ENCODE measurements at places on chromosomes 16 and 17.
A peak's percentile ranks its signal among the peaks of the same experiment; 100 is the strongest.

DNA sequence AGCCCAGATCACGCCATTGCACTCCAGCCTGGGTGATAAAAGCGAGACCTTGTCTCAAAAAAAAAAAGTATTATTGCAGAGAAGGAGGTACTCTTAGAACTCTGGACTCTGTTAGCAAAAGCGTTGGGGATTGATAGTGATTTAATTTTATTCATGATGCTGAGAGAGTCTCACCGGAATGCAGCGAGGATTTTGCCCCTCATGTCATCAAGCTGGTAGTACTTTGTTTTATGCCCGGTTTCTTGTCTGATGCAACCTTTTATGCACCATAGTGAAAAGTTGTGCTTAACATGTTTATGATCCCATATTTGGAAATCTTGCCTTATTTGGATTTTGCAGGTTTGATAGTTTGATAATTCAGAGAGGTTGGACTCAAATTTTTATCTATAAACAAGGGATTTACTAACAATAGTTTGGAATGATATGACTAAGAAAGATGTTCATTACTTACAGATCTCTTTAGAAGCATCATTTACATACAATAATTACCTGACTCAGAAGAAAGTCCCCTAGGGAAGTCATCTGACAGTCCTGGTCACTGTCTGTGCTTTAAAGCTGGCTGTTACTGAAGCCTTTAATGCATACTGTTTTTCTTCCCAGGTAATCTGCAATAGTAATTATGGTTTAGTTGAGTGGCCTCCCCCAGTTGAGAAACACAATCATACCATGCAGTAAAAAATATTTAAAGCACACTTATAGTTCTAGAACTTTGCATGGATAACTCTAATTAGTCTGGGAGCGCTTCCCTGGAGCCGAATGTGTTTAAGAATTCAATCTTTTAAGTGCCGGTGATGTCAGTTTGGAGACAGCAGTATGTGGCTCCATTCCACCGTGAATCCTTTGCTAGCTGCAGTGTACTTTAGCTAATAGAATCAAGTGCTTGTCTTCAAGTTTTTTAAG, 120.9 kb downstream of the PRKCA start:
- H3K27me3 ChIP-seq = no peaks in the 10 kb centered on the region
- H3K27ac ChIP-seq = peak overlapping the region; percentile 47
- no peak overlapping the region for H3K4me3 ChIP-seq
- no peaks in the 10 kb centered on the region for H3K36me3 ChIP-seq

GRCh38 chr17:65197201-65197600, 60.0 kb downstream of the RGS9 start:
- H3K27me3 ChIP-seq = no peaks in the 10 kb centered on the region
- DNase-seq = no peak
- no peaks in the 10 kb centered on the region for H3K4me1 ChIP-seq

DNA sequence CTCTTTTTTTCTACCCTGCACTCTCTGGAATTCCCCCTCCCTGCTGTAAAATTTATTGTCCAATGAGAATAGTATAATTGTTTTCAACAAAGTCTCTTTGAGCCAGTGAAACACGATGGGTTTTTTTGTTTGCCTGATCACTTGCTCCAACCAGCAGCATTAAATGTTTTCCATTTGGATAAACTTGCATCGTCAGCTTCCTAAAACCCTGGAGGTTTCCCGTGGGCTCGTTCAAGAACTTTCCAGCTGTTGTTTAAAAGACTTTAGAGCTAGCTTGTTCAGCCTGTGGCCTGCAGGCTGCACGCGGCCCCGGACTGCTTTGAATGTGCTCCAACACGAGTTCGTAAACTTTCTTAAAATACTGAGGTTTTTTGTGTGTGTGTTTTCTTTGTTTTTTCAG, 14.9 kb downstream of the NAGPA start:
- H3K4me3 ChIP-seq = no peak overlapping the region
- no peaks in the 10 kb centered on the region for H3K36me3 ChIP-seq
- H3K27ac ChIP-seq = no peak overlapping the region
- no peaks in the 10 kb centered on the region for H3K4me1 ChIP-seq

DNA sequence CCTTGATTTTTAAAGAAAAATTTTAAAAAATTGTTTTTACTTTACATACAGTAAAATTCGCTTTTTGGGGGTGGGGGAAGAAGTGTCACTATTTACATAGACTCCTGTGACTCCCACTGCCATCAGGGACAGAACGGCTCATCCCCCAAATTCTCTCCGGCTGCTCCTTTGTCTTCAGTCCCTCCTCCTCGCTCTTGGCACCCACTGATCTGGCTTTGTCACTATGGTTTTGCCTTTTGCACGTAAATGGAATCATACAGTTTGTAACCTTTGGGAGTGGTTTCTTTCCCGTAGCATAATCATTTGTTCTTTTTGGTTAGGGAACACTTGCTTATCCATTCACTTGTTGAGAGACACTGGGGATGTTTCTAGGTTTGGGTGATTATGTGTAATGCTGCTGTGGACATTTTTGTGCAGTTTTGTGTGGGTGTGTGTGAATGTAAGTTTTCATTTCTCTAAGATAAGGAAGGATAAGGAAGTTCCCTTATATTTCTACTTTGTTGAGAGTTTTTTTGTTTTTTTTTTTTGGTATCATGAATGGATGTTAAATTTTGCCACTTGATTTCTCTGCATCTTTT, 27.4 kb downstream of the RAB11FIP4 start:
- peaks cover 5% of the 10 kb centered on the region for H3K4me1 ChIP-seq
- H3K36me3 ChIP-seq = no peaks in the 10 kb centered on the region
- no peak for DNase-seq
- no peak overlapping the region for H3K27ac ChIP-seq
- no peaks in the 10 kb centered on the region for H3K27me3 ChIP-seq

- no peaks in the 10 kb centered on the region for H3K36me3 ChIP-seq
- DNase-seq = no peak
- H3K27ac ChIP-seq = no peak overlapping the region
- H3K4me1 ChIP-seq = peaks cover 11% of the 10 kb centered on the region
- no peaks in the 10 kb centered on the region for H3K27me3 ChIP-seq
These were observed 13.6 kb downstream of the CLEC16A start for GRCh38 chr16:10957771-10958482.

GRCh38 chr17:66929591-66929990, 34.9 kb upstream of the CACNG4 start:
- no peaks in the 10 kb centered on the region for H3K36me3 ChIP-seq
- no peak overlapping the region for H3K27ac ChIP-seq
- H3K27me3 ChIP-seq = peaks cover 16% of the 10 kb centered on the region
- no peaks in the 10 kb centered on the region for H3K4me1 ChIP-seq
- no peak for DNase-seq
- no peak overlapping the region for H3K4me3 ChIP-seq

DNA sequence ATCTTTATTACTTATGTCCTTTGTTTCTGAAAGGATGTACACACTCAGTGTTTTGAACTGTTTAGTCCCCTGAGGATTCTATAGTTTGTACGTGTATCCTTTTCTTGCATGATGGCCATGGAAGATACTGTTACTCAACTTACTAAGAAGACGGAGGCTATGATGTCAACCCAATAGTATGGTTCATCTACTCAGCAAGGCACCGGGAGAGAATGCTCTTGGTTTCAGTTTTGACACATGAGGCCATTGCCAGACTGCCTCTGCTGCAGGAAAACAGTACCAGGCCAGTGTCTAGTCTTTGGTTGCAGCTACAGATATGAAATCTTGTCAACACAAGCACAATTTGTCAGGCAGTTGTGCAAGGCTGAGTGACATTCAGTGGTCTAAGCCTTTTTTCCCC, 134.5 kb downstream of the MRTFB start:
- H3K36me3 ChIP-seq = no peaks in the 10 kb centered on the region
- H3K27me3 ChIP-seq = no peaks in the 10 kb centered on the region
- no peak for DNase-seq
- H3K4me1 ChIP-seq = peaks cover 8% of the 10 kb centered on the region

DNA sequence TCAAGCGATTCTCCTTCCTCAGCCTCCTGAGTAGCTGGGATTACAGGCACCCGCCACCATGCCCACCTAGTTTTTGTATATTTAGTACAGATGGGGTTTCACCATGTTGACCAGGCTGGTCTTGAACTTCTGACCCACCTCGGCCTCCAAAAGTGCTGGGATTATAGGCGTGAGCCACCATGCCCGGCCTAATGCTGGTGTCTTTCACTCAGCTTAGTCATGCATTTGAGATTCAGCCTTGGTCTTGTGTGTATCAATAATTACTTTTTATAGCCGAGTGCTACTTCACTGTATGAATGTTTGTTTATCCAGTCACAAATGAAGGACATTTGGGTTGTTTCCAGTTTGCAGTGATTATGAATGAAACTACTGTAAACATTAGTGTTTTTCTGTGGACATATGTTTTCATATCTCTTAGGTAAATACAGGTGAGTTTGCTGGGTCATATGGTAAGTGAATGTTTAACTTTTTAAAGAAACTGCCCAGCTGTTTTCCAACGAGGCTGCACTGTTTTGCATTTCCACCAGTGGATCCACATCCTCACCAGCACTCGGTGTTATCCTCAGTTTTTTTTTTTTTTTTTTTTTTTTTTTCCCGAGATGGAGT, 11.0 kb upstream of the PLCG2 start:
- H3K27me3 ChIP-seq = peaks cover 57% of the 10 kb centered on the region
- H3K4me3 ChIP-seq = no peak overlapping the region
- H3K36me3 ChIP-seq = no peaks in the 10 kb centered on the region
- H3K27ac ChIP-seq = no peak overlapping the region
- H3K4me1 ChIP-seq = no peaks in the 10 kb centered on the region

DNA sequence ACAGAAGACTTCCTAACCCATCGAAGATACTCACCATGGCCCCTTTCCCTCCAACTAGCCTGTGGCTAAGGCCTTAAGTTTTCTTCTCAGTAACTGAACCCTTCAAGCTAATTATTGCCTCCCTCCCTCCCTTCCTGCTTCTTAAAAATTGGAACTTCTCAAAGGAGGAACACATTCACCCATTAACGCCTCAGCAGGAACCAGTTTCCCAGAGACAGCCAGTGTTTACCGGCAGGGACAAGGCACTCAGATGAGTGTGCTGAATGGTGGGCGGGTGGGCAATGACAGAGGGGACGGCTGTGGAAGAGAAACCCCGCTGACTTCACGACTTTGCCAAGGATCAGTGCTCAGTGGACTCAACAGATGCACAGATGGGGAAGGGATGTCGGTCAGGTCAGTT, 20.3 kb downstream of the PITPNA start:
- H3K36me3 ChIP-seq = no peaks in the 10 kb centered on the region
- no peaks in the 10 kb centered on the region for H3K4me1 ChIP-seq
- no peak overlapping the region for H3K4me3 ChIP-seq
- H3K27me3 ChIP-seq = no peaks in the 10 kb centered on the region
- no peak overlapping the region for H3K27ac ChIP-seq

GRCh38 chr17:37706446-37706845, 38.4 kb downstream of the HNF1B start:
- peaks cover 26% of the 10 kb centered on the region for H3K4me1 ChIP-seq
- H3K4me3 ChIP-seq = no peak overlapping the region
- DNase-seq = no peak
- H3K36me3 ChIP-seq = no peaks in the 10 kb centered on the region
- H3K27ac ChIP-seq = no peak overlapping the region
